ENCODE measurements at places on chromosomes 2 and 18. TPM values are rescaled to one million over a fixed set of nuclear protein-coding genes. Genes with fewer than 3 reads are reported as not detected.

GRCh38 chr2:96092951-96093350, 23.4 kb downstream of the ADRA2B start:
- no peak for DNase-seq

DNA sequence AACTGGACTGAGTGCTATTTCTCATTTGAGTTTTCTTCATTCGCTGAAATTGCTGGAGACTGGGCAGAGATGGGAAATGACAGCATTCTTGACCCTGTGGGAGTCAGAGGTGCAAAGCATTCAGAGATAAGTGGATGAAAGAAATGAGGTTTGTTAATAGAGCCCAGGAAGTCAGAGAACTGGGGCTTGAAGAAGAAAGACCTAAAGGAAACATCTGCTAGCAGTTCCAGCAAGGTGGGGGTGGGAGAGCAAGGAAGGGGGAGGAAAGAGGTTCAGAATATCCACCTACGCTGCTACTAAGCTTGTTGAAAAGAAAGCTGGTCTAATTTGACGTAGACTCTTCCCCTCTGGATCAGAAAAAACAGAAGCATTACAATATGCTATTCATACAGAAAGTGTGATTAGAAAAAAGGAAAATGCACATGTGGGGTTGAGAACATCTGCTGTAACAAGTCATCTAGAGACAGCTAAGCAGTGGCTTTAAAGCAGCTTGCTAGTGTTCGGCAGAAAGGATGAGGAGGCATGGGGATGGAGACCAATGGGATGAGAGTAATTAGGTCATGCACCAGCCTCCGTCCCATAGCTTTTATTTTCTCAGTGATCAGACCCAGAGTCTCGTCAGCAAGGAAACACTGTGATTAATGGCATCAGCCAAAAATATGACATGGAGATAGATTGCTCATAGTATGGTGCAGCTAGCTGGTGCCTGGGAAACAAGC, 29.7 kb downstream of the NAB1 start:
- no peak for DNase-seq

- DNase-seq: no peak
Measured at GRCh38 chr2:104262714-104263113, 591.2 kb upstream of the POU3F3 start.

DNA sequence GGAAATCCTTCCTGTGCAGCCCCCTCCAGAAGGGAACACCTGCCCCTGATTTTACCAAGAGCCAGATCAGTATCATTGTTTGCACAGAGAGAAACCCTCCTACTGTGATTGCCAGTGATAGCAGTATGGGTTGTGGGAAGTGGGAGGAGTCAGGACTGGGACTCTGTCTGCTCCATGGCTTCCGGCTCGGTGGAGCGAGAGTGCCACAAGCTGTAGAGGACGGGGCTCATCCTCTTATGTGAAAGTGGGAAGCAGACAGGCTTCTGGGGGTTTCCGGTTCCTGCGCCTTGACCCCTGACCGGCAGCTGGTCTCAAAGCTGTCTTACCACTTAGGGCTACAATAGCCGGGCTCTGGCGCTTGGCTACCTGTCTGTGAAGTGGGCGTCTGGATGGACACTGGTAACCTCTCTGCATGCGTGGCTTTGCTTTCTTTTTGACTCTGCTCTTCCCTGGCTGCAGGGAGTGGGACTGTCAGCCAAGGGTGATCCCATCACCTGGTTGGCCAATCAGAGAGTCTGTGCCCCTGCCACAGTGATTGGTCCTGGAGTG, 79.7 kb downstream of the BCL2L11 start:
- no peak for DNase-seq

DNA sequence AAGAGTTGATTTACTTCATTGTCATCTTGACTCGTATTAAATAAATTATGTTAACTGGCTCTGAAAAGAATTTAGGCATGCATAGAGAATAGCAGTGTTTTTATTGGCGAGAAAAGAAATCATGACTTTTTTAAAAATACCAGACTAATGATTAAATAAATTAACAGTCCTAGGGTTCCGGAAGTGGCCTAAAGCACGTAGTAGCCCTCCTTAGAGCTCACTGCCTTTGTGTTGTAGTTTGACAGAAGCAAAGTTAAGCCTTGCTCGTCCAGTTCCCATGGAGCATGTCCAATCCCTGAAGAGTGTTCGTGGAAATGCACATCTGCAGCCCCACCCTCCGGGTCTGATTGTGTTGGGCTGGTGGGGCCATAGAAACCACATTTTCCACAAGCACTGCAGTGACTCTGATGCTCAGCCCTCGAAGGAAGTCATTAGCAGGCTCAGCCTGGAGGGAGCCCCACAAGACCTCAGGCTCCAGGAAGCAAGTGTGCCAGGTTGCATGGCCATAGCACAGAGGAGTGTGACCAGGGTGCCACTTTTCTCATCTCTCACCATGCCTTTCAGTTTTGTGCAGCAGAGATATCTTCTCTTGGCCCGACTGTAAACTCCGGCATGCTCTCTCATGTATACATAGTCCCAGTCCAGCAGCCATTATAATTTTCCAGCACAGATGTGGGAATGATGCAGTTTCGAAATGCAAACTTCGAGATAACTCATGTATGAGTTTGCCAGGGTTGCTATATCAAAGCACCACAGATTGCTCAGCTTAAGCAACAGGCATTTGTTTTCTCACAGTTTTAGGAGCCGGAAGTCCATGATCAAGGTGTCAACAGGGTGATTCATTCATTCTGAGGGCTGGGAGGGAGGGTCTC, 188.6 kb upstream of the SH3BP4 start:
- DNase-seq: no peak

- DNase-seq: no peak
Measured at GRCh38 chr2:42055573-42056514, 8.0 kb downstream of the PKDCC start.

DNA sequence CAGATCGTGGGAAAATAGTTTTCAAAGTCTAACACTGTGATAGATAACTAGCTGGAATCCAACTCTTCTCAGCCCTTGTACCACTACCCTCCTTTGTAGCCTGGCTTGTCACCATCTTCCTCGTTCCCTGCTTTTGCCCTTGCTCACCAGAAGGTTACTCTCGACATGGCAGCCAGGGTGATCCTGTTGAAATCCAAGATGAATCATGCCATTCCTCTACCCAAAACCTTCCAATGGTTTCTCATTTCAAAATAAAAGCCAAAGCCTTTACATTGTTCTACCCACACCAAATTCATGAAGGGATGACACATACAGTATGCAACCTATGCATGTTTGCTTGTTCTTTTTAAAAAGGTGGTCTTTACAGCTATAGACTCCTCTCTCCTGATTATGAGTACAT, 45.7 kb downstream of the STAT4 start:
- no peak for DNase-seq

DNA sequence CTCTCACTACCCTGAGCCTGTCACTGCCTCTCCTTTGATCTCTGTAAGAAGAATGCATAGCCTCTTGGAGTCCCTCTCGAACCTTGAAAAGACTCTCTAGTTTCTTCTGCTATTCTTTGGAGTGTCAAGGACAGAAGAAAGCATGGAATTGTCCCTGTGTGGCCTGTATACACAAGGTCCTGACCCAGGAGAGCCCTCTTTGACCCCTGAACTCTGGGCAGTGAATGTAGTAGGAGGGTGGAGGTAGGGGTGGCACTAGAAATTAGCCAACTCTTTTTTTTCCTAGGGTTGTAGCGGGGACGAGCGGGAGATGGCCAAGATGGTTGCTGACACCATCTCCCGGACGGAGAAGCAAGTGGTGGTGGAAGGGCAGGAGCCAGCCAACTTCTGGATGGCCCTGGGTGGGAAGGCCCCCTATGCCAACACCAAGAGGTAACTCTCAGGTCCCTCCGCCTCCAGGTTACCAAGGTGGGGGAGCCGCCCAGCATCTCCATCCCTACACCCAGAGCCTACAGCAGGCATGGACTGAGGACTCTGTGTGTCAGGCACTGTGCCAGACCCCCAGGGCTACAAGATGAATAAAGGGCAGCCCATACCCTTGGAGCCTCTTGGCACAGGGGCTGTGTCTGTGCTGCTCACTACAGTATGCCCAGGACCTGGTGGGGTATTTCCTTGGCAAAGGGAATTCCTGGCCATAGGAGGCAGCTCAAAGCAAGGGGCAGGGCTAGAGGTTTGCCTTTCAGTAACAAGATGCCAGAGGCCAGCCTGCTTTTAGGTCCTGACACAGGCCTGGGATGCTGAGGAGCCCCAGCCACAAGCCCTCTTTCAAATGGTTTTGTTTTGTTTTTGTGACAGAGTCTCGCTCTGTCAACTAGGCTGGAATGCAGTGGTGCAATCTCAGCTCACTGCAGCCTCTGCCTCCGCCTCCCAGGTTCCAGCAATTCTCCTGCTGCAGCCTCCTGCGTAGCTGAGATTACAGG, 16.4 kb downstream of the VIL1 start:
- DNase-seq: no peak

- no peak for DNase-seq
Measured at GRCh38 chr2:96860065-96861029, 2.5 kb upstream of the ANKRD39 start.

Gene ARHGAP25
- 75.6 TPM for total RNA-seq

Gene DUSP2
- 319 TPM for total RNA-seq

Data from T-helper 17 cell (primary cell).